Sciatic nerve (tissue), 2 donors: ENCODE measurements at places on chromosomes 7 and 10. TPM values are rescaled to one million over a fixed set of nuclear protein-coding genes. Genes with fewer than 3 reads are reported as not detected.

DNA sequence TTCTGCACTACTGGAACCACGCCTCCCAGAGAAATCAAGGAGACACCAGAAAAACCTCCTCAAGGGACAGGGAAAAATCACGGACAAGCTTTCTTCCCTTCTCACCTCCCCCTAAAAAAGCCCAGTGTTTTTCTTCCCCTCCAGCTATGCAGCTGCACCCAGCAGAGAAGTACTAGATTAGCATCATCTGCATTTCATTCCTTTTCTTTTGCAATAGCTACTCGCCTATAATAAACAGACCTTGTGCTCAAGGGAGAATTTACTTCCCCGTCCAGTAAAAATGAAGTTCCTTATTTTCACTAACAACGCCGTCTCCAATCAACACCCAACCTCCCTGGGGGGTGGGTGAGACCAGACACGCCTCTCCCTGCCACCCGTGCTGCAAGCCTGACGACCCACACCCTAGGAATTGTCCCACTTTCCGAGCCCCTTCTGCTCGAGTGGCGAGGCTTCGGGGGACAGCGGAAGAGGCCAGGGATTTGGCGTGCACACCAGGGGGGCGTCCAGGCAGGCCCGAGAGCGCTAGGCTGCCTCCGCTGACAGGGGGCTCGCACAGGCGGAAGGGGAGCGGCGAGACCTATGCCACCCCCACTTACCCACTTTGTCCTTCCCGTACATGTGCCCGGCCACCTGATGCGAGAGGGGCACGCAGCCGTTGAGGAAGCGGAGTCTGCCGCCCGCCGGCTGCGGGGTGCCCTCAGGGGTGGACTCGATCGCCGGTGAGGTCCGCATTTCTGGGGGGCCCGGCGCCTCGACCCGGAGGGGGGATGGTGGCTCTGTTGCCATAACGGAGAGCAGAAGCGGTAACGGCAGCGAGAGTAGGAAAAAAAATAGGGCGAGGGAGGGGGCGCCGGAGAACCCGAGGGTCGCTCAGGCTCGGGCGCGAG lies 625 bp downstream of the IPMK start:
- peak; percentile 70 for DNase-seq

DNA sequence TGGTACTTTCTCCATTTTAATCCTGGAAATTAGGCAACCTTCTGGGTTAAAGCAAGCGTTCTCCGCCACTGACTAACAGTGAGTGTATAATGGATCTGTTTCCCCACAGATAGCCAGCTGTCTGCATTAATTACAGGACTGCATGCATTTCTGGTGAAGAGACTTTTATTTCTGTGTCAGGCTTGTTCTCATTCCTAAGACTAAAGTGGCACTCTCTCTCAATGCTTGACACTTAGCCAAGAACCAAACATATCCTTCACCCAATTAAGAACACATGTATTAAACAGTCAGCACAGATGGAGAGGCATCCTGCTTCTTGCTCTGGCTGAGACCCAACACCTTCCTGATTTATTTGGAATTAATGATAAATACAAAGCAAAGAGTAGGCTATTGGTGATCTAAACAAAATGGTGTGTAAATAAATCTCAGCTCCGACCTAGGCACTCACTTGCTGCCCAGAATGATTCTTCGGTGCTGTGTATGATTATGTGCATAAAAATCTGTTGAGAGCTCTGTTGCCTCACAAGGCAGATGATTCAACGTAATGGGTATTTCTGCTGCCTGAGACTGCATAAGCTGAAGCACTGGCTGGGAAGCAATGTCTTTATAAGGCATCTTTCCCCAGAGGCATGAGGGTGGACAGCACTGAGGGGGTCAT lies 16.8 kb downstream of the CALU start:
- no peak for DNase-seq

DNA sequence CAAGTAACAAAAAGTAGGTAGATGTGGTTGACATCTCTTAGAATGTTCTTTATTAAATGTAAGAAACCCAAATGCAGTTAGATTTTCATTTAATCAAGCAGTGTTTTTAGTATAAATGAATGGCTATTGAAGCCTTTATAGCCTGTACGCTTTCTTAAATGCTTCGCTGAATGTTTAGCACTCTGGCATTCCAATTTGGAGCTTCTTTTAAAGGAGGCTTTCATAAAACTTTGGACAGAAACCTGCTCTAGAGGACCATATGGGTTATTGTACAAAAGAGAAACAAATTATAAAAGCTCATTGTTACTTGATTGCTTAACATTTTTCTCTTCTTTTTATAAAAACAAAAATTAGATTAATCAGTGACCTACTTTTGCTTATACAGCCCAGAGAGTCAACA lies 59.5 kb downstream of the KCND2 start:
- no peak for DNase-seq

- DNase-seq: no peak
These were observed 22.0 kb upstream of the CPA5 start for GRCh38 chr7:130322615-130323014.

GRCh38 chr10:62050893-62051433 lies 149.5 kb downstream of the ARID5B start:
- no peak for DNase-seq

- no peak for DNase-seq
These were observed 50.7 kb upstream of the ITGB8 start for GRCh38 chr7:20279979-20280378.

DNA sequence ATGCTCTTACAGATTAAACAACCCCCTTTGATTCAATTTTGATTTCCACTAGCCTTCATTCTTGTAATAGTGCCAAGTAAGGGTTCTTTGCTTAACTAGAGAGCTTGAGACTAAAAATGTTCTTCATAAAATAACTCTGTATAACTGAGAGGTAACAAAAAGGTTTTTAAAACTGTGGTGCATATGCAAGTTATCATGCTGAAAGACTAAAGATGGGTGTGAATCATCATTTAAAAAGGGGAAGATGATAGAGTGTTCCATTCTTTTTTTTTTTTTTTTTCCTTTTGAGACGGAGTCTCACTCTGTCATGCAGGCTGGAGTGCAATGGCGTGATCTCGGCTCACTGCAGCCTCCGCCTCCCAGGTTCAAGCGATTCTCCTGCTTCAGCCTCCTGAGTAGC lies 11.1 kb downstream of the MDFIC start:
- no peak for DNase-seq

DNA sequence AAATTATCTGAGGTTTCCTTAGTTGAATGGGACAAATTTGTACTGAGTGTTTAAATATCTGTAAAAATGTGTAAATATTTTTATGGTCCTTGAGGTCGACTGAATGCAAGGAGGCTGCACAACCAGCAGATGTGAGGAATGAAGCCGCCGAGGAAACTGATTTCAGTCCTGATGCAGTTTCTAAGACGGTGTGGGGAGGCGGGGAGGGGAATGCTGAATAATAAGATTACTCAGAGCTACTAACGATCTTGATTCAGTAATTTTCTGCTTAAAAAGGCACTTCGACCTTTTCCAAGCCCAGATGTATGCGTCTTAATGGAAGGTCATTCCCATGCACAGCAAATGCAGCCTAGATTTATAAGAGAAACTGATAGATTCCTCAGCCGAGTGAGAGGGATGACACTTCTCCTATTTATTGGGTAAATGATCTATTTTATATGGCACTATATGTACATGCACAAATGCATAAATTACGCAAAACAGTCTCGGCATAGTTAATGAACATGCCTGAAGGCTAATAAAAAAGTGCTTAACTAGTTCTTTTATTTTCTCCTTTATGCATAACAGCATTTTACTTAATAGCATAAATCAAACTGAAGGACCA lies 167.6 kb upstream of the PITRM1 start:
- DNase-seq: no peak

DNA sequence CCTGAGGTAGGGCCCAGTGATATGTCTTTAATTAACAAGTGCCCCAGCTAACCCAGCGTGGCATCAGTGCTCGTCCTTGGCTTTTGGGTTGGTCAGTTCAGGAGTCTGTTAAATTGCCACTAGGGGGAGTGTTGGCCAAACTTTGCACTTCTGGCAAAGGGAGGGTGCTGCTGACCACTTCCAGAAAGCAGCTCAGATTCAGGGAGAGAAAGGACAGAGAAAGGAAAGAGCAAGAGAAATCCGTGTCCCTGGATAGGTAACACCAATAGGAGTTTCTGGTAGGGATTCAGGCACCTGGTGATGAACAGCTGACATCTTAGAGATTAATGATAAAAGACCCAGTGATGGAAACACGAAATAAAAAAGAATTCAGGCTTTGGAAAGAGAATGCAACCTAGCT lies 243.1 kb upstream of the AOAH start:
- DNase-seq: peak; percentile 70

- no peak for DNase-seq
These were observed 243.2 kb upstream of the SLC26A5 start for GRCh38 chr7:103689255-103689654.

DNA sequence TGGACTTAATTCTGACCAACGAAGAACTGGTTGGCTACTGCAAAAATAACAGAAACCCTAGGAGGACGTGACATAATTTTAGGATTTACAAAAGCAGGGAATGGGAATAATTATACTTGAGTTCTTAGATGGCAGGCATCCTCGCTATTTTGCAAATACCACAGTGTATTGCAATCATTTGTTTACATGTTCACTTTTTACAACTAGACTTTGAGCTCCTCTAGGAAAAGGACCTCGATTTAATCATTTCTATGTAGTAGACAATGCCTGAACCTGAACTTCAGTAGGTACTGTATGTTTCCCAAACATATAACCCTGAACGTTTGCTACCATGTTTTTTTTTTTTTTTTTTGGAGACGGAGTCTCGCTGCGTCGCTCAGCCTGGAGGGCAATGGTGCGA lies 137.7 kb downstream of the CNOT4 start:
- no peak for DNase-seq

DNA sequence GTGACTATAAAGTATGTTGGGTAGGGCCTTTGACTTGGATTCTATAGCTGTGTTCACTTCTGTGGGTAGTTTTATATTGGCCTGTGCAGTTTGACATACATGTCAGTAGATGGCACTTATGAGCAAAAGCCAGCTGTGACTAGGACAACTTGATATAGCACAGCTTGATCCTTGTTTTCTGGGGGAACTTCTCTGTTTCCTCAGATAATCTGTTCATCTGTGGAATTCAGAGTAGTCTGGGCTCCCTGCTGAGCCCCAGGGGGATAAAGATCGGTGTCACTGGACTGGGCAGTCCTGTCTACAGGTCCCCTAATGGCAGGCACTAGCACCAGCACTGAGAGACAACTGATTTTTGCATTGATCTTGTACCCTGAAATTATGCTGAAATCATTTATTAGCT lies 25.4 kb downstream of the CYP2C9 start:
- DNase-seq: no peak

DNA sequence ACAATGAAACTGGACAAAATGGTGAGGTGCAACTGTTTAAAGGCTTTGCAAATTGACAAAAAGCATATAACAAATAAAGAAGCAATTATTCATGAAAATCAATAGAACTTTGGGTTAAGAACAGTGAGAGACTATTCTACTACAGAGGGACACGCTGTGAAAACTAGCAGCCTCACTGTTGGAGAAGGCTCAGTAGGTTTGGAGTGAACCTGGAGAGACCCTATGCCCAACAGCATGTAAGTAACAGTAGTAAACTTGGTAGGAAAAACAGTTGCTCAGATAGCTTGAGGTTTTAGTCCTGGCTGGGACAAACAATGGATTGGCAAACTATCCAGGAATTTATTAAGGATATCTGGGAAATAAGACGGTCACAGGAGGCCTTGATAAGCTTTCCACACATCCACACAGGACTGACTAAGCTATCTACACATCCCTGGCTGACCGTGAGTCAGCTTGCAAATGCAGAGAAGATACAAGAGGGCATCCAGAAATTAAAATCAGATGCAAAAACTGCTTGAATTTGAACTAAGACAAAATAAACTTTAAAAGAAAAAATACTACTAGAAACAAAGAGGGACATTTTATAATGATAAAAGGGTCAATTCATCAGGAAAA lies 15.9 kb downstream of the FAM149B1 start:
- DNase-seq: no peak

DNA sequence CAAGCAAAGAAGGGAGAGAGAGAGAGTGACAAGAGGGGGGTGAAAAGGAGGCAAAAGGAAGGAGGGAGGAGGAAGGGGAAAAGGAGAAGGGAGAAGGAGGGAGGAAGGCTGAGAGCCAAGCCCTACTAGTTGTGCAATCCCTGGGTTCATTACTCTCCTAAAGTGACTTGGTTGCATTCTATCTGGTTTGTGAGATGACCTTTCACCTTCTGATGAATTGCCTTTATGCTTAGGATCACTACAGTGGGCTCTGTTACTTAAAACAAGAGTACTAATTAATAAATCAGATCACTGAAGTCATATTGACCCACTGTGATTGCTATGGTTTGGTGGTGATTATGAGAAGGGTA lies 144.9 kb downstream of the KIF20B start:
- DNase-seq: no peak

- no peak for DNase-seq
These were observed 133.1 kb downstream of the CUBN start for GRCh38 chr10:16996530-16996964.

DNA sequence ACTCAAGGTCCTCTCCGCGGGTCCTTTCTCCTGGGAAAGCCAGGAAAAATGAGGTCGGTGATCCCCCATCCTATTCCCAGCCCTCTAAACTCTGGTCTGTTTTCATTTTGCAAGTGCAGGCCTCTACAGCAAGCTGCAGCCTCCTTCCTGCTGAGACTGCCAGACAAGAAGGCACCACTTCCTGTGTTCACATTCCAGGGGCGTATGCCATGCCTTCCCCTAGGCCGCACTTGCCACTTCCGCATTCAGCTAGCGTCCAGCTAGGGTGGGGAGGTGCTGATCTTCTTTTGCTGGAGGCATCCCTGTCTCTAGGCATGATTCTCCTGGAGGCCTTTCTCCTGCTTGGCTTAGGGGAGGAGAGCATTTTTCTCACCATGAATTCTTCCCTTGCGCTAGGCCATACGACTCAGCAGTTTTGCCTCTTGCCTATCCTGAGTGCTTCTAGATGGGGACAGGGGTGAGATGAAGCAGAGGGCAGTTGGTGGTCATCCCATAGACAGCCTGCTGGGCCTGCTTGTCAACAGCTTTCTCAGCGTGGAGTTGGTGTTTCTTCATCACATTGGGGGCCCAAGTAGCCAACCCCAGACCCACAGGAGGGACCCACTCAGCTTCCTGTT lies 328.9 kb downstream of the RPS24 start:
- DNase-seq: no peak

- DNase-seq: no peak
These were observed 375 bp upstream of the FGF8 start for GRCh38 chr10:101776161-101776817.

The ADAM12 gene
- total RNA-seq: 5.8 TPM

The COMTD1 gene
- 13.0 TPM for total RNA-seq

The DLD gene
- total RNA-seq: 60.9 TPM

The ADIRF gene
- 599 TPM for total RNA-seq

The ZPBP gene
- not detected for total RNA-seq

The TMEM229A gene
- 0.27 TPM for total RNA-seq

The AS3MT gene
- 0.49 TPM for total RNA-seq

The SLC18A3 gene
- not detected for total RNA-seq
